ENCODE measurements at places on chromosomes 6 and 20.

DNA sequence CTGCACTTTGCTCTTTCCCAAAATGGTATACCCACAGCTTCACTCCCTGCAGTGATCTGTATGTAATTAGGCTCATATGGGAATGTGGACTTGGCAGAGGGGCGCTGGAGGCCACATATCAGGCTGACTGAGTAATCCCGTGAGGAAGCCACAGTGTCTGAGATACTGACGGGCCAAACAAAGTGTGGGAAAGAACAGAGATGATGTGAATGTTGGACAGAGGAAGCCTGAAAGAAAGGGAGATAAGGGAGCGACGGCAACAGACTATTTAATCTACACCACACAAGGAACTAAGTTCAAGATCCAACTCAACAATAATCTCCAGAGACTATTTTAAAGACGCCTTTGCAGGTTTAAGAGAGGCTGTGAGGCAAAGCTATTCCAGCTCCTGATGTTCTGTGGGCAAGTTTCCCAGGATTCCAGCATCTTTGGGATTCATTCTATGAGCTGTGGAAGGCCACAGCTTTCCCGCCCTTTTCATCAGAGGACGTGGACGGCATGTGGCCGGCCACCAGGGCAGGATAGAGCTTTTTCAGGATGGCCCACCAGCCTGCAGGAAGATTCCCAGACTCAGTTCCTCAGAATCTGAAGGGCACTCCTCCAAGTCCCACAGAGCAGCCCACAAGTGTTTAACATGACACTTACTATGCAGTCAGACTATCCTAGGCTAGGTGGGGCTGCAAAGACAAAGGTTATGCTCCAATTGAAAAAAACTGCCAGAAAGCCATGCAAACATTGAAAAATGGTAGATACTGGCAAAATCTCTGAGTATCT is 237.5 kb downstream of the ATXN1 start:
- DNase-seq: peak; percentile 23

- DNase-seq: no peak
Observed at GRCh38 chr6:15472621-15473020, 190.2 kb downstream of the DTNBP1 start.

GRCh38 chr6:73074175-73074574 is 151.1 kb downstream of the KHDC1L start:
- no peak for DNase-seq

GRCh38 chr6:40054602-40055001 is 120.3 kb upstream of the MOCS1 start:
- DNase-seq: no peak

DNA sequence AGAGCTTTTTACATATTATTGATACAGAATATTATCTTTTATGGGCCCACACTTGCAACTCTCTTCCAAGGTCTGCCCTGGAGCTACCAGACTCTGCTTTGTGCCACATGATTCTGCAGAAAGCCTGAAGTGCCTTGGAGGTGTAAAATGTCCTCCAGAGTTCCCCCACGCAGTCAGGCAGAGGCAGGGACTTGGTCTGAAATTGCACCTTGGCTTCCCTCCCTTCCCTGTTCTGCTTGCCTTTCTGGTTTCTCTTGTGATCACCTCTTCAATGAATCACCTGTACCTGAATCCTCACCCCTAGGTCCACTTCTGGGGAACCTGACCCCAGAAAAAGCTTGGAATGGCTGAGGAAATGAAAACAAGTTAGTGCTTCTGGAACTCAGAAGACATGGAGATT is 43.0 kb upstream of the TGM2 start:
- DNase-seq: no peak

DNA sequence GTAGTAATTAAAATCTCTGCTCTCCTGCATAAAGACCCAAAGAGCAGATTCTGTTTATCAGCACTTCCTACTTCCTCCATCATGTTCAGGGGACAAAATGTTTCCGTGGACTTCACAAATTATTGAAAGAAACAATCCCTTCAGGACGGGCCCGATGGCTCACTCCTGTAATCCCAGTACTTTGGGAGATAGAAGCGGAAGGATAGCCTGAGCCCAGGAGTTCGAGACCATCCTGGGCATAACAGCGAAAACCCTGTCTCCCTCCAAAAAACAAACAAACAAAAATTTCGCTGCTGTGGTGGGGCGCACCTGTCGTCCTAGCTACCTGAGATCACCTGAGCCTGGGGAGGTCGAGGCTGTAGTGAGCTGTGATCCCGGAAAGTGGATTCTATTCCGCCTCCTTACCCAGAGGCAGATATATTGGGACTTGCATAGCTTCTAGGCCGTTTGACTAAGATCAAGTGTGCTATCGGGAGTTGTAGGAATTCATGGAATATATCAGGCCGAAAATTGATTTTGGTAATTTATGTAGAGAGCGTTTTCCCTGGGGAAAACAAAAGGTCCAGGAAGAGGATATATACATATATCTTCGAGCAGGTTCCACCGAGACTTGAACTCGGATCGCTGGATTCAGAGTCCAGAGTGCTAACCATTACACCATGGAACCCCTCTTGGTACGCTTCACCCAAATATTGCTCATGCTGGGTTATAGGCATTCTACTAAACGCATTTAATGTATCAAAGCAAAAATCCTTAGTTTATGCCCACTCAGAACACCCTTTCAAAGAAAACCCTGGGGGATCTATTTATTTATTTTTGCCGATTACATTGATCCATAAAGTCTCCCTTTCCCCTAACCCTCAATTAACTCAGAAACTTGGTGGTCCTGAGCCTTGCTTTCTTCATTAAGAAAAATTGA is 74.5 kb upstream of the ZNF184 start:
- peak; percentile 84 for DNase-seq

GRCh38 chr20:47315339-47316056 is 41.0 kb downstream of the ZMYND8 start:
- peak; percentile 62 for DNase-seq

DNA sequence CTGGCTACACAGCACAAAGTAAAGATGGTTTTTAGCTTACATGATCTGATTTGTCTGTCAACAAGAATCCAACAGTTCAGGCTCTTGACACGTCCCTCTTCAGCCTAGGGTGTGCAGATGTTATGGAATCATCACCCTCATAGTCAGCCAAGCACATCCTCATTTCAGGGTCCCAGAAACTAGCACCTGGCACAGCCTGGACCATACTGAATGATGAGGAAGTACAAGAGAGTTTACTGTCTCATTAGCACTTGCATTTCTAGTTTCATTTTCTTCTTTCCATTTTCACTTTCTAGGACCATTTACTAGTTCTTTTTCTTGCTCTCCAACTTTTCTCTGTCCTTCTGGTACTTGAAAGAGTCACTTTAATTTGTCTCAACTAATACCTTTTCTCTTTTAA is 6.5 kb downstream of the RIPOR2 start:
- DNase-seq: no peak

DNA sequence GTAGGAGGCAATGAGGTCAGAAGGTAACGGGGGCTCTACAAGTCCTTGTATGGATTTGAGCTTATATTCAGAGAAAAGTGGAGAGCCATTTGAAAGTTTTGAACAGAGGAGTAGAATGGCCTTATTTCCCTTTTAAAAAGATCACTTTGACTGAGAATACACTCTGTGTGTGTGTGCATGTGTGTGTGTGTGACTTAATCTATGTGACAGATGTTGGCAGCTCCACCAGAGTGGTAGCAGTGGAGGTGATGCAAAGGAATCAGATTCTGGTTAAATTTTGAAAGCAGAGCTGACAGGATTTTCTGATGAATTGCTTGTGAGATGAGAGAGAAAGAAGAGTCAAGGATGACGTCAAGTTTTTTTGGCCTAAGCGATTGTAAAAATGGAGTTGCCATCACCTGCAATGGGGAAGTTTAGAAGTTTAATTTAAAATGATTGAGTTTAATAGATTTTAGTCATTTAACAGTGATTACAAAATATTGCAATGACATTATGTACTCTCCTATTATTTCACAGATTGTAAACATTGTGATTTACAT is 172.2 kb upstream of the HEY2 start:
- no peak for DNase-seq

DNA sequence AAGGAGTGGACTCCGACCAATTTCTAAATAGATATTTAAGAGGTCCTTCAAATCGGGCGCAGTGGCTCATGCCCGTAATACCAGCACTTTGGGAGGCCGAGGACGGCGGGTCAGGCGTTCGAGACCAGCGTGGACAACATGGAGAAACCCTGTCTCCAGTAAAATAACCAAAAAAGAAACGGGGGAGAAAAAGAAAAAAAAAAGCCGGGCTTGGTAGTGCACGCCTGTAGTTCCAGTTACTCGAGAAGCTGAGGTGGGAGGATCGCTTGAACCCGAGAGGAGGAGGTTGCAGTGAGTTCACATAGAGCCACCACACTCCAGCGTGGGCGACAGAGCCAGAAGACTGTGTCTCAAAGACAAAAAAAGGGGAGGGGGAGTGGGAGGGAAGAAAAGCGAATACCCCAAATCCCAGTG is 53.3 kb upstream of the HFE start:
- peak; percentile 78 for DNase-seq
